HAP-1 (cell line): ENCODE measurements at places on chromosomes 2 and 18.

DNA sequence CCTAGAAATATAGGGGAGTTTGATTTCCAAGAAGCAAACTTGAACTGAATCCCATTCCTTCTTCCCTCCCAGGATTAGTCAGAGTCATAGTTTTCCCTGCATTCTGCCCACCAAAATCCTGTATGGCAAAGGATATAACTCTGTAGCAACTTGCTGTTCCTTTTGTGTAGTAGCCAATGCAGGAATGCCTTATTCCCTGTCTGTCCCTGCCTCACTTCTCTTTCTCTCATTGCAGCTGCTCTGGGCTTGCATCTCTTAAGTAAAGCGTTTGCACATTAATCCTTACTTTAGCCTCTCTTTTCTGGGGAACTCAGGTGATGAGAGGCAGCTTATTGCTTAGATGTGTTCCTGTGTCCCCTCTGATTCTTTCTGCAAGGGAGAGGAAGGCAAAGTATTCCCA, 333.1 kb upstream of the VWC2L start:
- DNase-seq = no peak

GRCh38 chr2:51299370-51299769, 267.4 kb upstream of the NRXN1 start:
- DNase-seq = no peak

- no peak for DNase-seq
Observed at GRCh38 chr18:36194600-36195315, 7.5 kb downstream of the MOCOS start.

- no peak for DNase-seq
Observed at GRCh38 chr2:26273501-26273900, 28.8 kb downstream of the HADHB start.

DNA sequence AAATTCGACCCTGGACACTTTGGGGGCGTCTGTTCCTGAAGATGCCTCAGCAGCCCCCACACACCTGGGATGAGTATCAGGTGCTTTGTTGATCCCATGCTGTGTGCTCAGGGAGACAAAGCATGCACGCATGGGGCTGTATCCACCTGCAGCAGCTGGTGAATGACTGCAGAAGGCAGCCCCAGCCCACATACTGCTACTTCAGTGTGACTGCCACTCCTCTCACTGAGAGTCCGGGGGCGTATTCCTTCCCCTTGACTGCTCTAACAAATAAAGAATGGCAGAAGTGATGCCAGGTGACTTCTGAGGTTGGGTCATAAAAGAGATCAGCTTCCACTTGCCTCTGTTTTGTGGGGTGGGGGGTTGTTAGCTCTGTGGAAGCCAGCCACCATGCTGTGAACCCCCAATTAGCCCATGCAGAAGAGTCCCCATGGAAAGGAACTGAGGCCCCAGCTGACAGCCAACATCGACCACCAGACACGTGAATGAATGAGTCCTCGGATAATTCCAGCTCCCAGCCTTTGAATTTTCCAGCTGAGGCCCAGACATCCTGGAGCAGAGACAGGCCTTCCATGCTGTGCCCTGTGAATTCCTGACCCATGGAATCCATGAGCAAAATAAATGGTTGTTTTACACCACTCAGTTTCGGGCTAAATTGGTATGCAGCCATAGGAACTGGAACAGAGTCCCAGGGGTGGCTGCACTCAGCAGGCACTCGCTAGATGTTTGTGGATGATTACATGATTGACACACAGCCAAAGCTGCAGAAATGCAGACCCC, 289.3 kb downstream of the CELF4 start:
- no peak for DNase-seq

DNA sequence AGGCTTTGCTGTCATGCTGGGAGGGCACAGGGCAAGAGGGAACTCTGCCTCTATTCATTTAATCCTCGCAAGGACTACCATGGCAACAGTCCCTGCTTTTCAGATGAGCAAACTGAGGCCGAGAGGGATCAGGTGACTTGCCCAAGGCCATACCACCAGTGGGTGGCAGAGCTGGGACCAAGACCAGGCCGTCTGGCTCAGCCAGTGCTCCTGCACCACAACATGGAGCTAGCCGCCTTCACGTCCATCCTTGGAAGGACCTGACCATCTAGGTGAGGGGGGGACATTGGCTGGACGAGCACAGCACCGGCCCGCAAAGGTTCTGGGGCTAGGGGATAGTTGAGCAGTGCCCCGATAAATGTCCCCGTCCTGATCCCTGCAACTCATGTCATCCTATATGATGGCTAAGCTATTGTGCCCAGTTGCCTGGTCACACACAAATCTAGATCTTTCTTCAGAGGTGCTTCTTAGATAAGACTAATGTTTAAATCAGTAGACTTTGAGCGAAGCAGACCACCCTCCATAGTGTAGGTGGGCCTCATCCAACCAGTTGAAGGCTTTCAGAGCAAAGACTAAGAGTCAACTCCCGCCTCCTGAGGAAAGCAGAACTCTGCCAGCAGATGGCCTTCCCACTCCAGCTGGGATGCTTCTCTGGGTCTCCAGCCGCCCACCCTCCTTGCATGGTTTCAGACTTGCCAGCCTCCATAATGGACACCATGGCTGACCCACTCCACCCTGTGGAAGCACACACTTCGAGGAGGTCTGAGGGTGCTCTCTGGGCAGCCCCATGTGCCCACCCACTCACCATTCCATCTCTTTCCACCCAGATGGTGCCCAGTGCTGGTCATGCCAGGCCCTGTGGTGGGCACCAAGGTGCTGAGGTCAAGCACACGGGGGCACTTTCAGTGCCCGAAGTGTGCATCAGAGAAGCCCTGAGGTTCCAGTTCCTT, 214.8 kb upstream of the RAB6C start:
- DNase-seq = no peak

DNA sequence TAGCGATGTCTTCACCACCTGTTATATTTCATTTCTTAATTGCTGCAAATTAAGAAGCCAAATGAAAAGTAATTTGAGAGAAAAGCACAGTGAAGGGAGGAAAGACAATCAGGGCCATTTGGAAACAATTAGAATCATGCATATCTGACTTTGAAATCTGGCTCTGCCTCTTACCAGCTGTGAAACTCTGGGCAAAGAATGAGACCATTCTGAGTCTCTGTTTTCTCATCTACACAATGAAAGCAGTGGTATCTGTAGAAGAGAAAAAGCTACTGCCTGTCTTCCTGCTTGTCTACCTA, 334.5 kb upstream of the CYRIA start:
- no peak for DNase-seq

DNA sequence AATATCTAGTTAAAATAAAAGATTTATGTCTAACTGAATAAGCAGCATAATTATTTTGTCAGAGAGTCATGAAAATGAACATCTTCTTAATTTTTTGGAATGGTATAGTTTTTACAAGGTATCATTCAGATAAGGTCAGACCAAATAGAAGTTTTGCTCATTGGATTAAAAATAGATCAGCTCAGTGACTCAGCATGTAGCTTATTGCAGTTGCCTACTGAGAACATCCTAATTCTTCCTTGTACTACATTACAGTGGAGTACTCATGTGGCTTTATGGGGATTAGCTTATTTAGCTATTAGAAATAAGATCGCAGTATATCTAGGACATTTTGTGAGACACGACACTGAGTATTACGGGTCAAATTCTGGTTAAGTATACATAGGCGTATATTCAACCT, 38.2 kb upstream of the PPM1B start:
- no peak for DNase-seq

DNA sequence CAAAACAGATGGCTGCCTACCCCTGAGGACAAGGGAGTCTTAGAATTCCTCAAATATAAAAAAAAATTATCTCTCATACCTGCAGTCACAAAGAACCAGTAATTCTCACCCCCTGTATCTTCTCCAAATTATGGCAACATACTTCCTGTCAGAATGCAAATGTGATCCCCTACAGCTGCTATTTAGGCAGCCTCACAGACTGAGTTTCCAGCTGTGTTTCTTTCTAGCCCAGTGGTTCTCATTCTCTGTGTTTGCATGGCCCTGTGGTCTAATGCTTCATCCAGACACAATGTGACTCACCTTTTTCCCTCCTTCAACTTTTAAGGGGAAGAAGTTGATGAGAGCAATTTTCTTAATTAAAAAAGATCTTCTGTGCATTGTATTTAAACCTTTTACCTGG, 726.3 kb downstream of the TSN start:
- no peak for DNase-seq

DNA sequence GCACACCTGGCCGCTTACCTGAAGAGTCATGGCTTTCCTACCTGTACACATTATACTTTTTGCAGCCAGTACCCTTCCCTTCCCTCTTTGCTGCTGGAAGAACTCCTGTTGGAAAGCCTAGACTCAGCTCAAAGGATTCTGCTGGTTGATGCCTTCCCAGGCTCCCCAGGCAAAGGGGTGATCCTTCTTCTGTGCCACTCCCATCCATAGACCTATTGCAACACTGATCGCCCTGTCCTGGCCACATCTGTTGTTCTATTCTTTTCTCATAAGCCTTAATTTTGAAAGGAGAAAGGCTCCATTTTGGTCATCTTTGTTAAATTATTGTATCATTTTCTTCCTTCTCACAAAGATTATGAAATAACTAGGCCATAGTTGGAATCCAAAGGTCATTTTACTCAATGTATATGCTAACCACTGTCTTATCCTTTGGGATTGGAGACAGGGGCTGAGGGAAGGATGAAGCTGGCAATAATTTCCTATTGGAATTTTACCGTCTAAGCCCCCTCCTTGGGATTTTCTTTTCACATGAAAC, 3.4 kb upstream of the PRKCE start:
- DNase-seq = no peak

DNA sequence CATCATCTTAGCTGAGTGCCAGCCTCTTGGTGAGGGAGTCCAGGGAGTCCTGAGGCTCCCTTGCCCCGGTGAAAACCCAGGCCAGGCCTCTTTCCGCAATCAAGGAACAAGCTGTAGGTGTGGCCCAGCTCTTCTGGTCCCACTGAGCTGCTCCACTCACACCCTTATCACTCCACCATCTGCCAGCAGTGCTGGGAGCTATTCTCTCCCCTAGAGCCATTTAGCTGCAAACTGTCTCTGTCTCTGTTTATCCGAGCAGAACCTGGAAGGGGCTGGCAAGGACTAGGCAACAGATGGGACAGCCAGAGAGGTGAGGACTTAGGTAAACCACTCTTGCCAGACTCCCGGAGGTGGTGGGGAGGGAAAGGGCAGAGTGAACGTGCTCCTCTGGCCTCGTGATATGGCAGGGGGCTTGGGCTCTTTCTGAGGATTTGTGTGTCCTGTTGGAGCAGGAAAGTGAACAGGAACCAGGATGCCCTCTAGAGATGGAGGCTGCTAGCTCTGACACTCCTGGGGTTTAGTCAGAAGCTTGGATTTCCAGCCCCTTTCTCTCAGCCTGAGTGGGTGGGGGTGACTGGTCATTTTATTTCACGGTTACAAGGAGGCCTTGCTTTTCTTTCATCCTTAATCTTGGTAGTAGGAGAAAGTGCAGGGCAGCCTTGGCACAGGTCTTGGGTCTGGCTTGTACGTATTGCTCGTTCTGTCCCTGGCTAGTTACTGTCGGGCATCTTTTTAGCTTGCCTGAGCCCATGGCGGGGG, 19.6 kb downstream of the B3GNT2 start:
- no peak for DNase-seq

DNA sequence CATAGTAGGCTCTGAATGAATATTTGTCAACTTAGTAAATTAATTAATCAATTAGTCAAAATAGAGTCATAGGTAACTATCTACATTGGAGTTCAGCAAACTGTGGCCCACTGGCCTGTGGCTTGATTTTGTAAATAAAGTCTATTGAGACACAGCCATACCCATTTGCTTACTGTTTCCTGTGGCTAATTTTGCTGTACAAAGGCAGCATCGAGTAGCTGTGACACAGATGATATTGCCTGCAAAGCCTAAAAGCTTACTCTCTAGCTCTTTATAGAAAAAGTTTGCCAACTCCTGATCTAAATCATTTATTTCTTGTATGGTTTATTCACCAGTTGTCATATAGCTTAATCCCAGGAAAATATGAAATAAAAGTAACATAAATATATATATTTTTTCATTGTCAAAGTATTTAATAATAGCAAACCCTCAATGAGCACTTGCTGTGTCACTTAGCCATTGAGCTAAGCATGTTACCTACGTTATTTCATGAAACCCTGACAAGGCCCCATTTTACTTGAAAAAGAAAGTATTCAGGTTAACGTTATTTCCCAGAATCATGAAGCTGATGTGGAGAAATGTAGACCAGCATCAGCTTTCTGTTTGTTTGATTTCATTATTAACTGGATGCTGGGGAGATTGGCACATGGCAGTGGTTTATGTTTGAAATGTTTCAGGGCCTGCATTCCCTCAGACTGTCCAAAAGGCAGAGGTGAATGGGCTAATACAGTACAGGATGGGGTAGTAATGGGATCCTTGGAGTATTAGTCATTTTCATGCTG, 69.6 kb downstream of the ICOS start:
- DNase-seq = no peak

DNA sequence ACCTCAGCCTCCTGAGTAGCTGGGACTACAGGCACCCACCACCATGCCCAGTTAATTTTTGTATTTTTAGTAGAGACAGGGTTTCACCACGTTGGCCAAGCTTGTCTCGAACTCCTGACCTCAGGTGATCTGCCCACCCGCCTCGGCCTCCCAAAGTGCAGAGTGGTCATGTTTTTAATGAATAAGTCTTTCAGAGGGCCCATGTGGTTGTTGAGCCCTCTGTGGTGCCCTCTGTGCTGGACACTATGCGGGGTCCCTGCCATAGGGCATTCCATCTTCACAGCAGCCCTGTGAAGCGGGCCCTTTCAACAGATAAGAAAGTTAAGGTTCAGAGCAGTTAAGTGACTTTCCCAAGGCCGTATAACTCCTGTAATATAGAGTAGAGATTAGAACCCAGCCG, 25.9 kb downstream of the MYO7B start:
- DNase-seq = no peak

GRCh38 chr18:33923980-33924379, 300.7 kb downstream of the NOL4 start:
- DNase-seq = no peak

- no peak for DNase-seq
Observed at GRCh38 chr2:30106543-30106942, 40.3 kb upstream of the YPEL5 start.

DNA sequence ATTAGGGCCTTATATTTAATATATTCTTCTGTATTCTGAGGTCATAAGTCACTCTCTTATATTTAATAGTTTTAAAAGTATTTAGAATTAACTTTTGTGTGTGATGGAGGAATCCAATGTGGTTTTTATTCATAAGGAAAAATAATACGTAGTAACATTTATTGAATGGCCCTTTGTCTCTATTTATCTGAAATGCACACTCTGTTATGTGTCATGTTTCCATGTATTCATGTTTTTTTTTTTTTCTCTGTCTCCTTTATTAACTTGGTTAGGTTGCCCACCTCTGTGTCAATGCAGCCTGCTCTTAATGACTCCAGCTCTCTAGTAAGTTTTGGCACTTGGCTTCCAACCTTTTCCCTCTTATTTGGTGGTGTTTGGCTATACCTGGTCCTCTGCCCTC, 33.8 kb downstream of the RNF144A start:
- no peak for DNase-seq

DNA sequence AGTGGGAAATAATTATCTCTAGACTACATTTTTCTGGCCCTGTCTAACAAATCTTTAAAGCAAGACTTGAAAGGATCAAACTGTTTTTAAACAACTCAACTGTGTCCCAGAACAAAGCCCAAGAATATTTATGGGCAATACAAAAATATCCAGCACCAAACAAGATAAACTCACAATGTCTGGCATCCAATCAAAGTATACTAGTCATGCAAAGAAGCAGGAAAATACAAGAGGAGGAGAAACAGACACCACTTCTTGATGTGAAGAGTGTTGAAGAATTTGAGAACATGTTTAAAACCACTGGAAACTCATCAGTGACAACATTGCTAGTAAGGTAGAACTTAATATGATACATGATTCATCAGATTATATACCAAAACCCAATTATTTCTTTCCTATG, 66.1 kb upstream of the CDC42EP3 start:
- no peak for DNase-seq

GRCh38 chr2:151860613-151861146, 32.5 kb upstream of the ARL5A start:
- DNase-seq = peak; percentile 49
